ENCODE measurements at places on chromosomes 3 and 15. TPM values are rescaled to one million over a fixed set of nuclear protein-coding genes. Genes with fewer than 3 reads are reported as not detected.

Gene MRAS
- 56.7 TPM for total RNA-seq

Gene MYZAP
- total RNA-seq = not detected

Gene PRR20G
- not detected for total RNA-seq

Gene DOCK3
- 0.51 TPM for total RNA-seq

Gene VPS13C
- total RNA-seq = 21.7 TPM

- DNase-seq = no peak
These were observed 41.1 kb downstream of the PTPRG start for GRCh38 chr3:61602466-61602865.

DNA sequence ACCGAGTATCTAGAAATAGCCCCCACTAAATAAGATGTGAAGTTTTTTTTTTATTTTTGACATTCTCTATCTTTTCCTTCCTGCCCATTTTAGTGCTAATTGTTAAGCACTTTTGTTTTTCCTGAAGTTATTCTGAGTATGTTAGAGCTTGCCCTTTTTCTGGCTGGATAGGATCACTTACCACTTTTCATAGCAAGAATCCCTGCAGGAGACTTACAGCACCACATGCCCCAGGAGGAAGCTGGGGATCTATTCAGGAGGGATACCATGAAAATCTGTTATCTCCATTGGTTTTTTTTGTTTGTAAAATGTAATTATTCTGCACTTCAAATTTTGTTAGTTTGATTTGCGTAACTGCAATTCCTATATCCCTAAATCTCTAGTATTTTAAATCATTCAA, 968.4 kb downstream of the ZPLD1 start:
- no peak for DNase-seq

DNA sequence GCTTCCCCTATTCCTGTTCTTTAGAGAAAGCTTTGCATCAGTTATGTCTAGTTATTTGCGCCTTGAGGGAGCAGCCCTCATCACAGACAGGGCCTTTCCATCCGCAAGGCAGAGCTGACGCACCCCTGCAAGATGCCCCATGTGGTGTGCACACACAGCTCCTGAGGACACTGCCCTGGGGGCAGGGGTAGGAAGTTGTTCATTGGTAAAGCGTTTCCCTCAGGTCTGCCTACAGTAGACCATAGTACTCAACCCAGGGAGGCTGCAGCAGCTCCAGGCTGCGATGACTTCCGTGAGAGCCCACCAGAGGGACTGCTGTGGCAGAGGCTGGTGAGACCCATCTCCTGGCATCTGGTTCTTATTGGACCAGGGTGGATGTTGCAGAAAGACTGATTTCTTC, 55.1 kb upstream of the PLXNA1 start:
- no peak for DNase-seq

GRCh38 chr15:62975515-62975914, 67.0 kb upstream of the TPM1 start:
- no peak for DNase-seq
